ENCODE measurements at places on chromosomes 3 and 15.

- DNase-seq = no peak
- H3K4me1 ChIP-seq = peaks cover 3% of the 10 kb centered on the region
- no peak overlapping the region for H3K27ac ChIP-seq
- H3K36me3 ChIP-seq = no peaks in the 10 kb centered on the region
- H3K4me3 ChIP-seq = no peak overlapping the region
Measured at GRCh38 chr15:57849317-57849716, 142.8 kb downstream of the POLR2M start.

- H3K36me3 ChIP-seq = peaks cover 76% of the 10 kb centered on the region
- no peaks in the 10 kb centered on the region for H3K27me3 ChIP-seq
- H3K4me1 ChIP-seq = no peaks in the 10 kb centered on the region
- no peak overlapping the region for H3K4me3 ChIP-seq
- no peak overlapping the region for H3K27ac ChIP-seq
Measured at GRCh38 chr15:85733416-85733815, 61.3 kb downstream of the KLHL25 start.

DNA sequence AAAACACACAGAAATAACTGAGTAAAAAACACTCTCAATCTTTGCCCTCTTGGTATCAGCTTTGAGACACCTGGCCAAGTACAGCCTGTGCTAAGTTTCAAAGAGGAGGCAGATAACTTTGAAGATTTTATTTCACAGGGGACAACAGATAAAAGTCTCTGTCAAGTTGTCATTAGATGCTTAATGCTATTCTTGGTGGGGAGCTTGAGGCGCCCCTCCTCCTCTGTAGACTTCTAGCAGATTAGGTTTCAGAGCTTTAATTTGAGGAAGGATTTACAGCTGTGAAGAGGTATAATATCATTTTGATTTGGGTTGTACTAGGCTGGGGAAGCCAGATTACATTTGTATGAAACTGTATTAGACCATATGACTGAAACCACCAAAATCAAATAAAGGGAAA lies 620.3 kb downstream of the FHIT start:
- no peak for DNase-seq
- H3K4me1 ChIP-seq = no peaks in the 10 kb centered on the region
- no peaks in the 10 kb centered on the region for H3K27me3 ChIP-seq
- H3K36me3 ChIP-seq = no peaks in the 10 kb centered on the region
- no peak overlapping the region for H3K4me3 ChIP-seq

DNA sequence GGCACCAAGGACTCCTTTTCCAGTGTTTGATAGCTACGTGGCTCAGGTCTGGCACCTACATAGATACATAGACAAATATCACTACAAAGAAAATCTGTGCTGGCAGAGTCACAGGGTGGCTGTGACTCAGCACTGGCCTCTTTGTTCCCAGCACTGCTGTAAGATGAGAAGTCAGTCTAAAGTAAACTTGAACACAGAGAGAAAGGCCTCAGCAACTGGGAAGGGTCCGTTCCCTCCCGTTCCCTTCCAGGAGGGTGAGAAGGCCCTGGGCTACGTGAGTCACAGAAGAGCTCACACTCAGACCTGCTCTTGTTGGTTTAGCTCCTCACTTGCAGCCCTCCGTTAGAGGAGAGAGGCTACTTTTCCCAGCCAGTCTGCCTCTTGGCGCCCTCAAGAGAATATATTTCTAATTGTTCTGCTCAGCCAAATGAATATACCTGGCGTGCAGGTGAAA lies 23.1 kb downstream of the ANXA2 start:
- H3K4me1 ChIP-seq = peaks cover 46% of the 10 kb centered on the region
- DNase-seq = peak; percentile 57
- H3K4me3 ChIP-seq = peak overlapping the region; percentile 40
- peak overlapping the region; percentile 96 for H3K27ac ChIP-seq
- H3K36me3 ChIP-seq = peaks cover 39% of the 10 kb centered on the region

DNA sequence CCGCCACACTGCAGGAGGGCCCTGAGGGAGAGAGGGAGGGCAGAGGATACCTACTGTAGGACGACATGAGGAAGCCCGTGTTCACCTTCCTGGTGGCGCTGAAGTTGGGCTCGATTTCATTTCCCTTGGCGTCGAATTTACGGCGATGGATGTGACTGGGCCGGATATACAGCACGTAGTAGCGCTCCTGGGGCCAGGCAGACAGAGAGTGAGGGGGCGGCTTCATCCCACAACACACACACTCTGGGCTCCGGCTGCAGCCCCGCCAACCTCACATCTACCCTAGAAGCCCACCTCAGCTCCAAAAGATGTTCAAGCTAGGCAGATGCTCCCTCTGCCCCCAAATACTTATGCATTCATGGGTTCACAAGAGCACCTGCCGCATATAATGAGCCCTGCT lies 4.5 kb downstream of the ARPIN start:
- H3K4me1 ChIP-seq = no peaks in the 10 kb centered on the region
- no peak for DNase-seq
- peaks cover 8% of the 10 kb centered on the region for H3K36me3 ChIP-seq
- no peaks in the 10 kb centered on the region for H3K27me3 ChIP-seq
- H3K27ac ChIP-seq = no peak overlapping the region

Data from ascending aorta (tissue), 2 donors.